ENCODE measurements at places on chromosomes 12 and 14.
A peak's percentile ranks its signal among the peaks of the same experiment; 100 is the strongest.

- no peak for DNase-seq
These were observed 136.4 kb upstream of the KRAS start for GRCh38 chr12:25386831-25387731.

DNA sequence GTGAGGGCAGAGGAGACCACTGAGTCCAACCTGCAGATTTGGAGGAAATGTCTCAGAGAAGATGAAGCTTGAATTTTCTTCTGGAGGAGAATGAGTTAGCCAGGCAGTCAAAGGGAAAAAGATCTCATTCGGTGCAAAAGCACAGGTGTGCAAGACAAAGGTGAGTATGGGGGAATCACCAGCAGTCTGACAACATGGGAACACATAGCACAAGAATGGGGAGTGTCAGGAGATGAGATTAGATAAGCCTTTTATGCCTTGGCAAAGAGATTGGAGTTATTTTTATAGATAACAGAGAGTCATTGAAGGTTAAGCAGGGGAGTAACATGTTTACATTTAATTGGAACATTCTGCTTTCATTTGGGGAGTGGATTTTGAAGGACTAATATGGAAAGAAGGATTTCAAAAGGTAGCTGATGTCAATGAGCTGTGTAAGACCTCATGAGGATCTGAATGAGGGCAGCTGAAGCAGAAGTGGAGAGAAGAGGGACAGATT is 171.3 kb upstream of the NTF3 start:
- no peak for DNase-seq

DNA sequence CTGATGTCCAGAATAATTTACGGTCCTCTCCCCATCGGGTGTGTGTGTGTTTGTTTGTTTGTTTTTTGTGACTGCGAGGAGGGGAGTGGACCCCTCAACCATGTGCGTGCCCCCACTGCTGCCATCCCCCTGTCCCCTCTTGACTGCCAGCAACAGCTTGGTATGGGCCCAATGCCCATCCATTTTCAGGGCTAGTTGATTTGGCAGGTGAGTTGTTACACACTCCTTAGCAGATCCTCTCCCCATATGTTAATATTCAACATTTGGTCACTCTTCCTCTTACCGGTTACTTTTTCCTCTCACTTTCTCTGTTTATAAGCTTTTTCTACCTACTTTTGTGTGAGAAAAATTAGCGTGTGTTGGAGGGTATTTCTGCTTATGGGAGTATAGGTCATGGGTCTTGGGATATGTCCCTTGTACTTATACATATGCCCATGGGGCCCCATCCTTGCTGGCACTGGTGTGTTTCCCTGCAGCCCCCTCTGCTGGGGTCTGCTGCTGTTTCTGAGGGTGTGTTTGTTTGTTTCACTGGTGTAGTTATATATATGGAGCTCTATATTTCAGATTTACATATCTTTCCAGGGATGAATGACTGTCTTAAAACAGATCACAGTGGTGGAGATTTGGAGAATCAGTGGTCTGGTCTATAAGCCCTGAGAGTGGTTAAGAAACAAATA is 33.8 kb downstream of the ZFHX2 start:
- no peak for DNase-seq

DNA sequence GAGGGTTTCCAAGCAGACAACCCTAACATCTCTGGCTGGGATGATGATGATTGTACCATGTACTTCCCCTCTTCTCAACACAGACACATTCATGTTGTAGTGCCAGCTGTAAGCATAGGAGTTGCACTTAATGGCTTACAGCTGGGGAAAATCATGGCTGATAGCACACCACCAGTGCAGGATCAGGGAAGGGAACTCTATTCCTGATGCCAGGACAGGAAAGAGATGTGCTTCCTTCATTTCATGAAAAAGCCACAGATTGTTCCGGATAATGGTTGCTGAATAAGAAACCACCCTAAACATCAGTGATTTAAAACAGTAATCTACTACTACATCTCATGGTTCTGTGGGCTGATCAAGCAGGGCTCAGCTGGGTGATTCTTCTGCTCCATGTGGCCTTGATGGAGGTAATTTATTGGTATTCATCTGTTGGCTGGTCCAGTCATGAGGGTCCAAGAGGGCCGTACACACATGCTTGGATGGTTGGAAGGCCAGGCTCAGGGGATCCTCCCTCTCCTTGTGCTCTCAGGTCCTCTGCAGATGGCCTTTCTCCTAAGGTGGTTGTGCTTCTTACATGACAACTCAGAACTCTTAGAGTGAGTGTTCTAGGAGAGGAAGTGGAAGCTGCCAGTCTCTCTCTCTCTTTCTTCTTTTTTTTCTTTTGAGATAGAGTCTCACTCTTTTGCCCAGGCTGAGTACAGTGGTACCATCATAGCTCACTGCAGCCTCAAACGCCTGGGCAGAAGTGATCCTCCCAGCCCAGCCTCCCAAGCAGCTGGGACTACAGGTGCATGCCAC is 16.5 kb downstream of the TRAF3 start:
- DNase-seq, result no peak

DNA sequence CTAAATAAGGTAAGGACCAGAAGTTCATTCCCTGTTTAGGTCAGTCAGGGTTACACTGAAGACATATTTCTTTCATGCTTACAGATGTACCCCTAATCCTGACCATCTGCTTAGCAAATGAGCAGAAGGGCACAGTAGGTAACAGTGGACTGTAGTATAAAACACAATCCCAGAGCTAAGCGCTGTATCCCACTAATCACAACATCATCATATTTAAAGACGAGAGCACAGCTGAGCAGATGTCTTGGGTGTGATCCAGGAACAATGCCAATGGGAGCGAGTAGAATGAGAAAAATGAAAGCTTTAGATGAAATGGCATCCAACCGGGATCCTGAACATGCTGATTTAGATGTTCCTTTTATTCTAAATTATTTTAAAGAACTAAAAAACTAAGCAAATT is 213.4 kb downstream of the CCER1 start:
- DNase-seq, result no peak

DNA sequence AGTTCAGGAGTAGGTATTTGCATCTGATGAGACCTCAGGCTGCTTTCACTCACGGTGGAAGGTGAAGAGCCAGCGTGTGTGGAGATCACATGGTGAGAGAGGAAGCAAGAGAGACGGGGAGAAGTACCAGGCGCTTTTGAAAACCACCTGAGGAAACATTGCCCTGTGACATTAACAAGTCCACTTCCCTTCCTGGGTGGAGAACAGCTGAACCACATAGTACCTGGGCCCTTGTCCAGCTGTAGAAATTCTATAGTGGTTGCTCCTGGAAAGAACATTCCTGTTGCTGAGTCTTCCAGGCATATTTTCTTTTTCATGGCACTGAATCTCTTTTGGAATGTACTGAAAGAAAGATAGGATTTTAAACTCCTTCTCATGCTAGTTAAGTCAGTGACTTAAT is 87.3 kb upstream of the RIN3 start:
- DNase-seq, result no peak

- no peak for DNase-seq
These were observed 453.4 kb upstream of the CCDC196 start for GRCh38 chr14:66032800-66033199.

- no peak for DNase-seq
These were observed 378.9 kb downstream of the FUT8 start for GRCh38 chr14:65791191-65791981.

DNA sequence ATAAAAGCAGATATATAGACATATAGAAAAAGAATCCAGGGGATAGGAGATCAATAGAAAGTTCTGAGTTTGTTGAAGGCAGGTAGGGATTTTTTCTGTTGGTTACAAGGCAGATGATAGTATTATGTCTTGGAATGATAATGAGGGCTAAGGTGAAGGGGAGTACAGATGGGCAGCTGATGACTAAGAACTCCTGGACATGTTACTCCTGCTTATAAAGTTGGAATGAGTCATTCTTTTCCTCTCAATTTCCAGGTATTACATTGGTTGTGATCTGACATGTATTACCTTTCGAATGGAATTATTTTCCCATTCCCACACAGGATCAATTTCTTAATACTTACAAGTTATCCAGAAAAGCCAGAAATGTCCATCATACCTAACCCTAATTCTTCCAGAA is 545.2 kb upstream of the MGAT4C start:
- no peak for DNase-seq

GRCh38 chr12:105069936-105070702 is 14.1 kb downstream of the ALDH1L2 start:
- no peak for DNase-seq

GRCh38 chr14:54637270-54638134 is 70.6 kb downstream of the SAMD4A start:
- DNase-seq, result no peak

GRCh38 chr12:23433121-23433520 is 516.3 kb downstream of the SOX5 start:
- DNase-seq, result no peak

- no peak for DNase-seq
These were observed 119.7 kb upstream of the DNM1L start for GRCh38 chr12:32559434-32559833.

- no peak for DNase-seq
These were observed 111.0 kb upstream of the LHX5 start for GRCh38 chr12:113582521-113583218.

- no peak for DNase-seq
These were observed 10.9 kb upstream of the KRT77 start for GRCh38 chr12:52713960-52714886.

GRCh38 chr14:103735815-103736545 is 20.4 kb downstream of the ZFYVE21 start:
- DNase-seq, result no peak

- DNase-seq, result no peak
These were observed 11.4 kb downstream of the TMX1 start for GRCh38 chr14:51251486-51251885.

DNA sequence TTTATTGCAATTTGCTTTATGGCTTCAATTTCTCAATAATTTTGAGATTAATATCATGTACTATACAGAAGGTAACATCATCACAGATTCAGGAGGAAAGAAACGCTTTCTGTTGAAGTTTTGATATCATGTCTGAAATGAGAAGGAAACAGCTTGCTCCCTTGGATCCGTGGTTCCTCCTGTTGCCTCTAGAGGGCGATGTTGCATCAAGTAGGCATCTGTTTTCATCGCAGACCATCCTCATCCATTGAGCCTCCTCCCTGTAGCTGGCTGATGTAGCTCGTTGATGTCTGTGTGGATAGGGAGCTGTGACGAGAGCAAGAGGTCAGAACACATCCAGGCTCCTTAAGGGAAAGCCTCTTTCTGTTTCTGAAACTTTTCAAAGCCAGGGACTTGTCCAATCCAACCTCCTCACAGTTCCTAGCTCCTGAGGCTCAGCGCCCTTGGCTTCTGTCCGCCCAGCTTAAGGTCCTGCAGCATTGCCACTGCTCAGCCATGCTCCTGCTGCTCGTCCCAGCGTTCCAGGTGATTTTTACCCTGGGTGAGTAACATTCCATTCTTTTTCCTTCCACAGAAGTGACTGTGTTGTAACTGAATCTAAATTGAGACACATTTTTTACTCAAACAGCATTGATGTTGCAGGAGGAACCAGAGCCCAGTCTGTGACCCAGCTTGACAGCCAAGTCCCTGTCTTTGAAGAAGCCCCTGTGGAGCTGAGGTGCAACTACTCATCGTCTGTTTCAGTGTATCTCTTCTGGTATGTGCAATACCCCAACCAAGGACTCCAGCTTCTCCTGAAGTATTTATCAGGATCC is 304.8 kb upstream of the OR4E1 start:
- DNase-seq, result peak; percentile 26

All from GM18507 (cell line).